ENCODE measurements at places on chromosomes 2 and 18.

DNA sequence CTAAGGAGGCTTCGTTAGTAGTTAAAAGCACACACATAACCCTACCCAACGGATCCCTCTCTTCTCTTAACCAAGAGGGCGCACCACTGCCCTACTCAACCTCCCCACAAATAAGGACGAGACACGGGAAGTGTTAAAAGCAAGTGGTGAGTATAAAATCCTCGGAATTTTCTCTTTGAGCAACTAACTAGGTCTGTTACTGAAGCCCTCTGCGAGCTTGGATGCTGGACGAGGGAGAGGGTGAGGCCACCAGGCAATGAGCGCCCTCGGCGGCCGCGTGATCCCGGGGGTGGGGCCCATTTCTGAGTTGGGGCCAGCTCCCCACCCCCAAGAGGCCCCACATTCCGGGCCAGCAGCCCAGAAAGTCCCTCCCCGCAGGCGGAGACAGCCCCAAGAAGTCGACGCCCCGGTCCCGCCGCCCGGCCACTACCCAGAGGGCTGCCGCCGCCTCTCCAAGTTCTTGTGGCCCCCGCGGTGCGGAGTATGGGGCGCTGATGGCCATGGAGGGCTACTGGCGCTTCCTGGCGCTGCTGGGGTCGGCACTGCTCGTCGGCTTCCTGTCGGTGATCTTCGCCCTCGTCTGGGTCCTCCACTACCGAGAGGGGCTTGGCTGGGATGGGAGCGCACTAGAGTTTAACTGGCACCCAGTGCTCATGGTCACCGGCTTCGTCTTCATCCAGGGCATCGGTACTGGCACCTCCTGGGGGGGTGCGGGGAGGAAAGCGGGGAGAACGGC lies at the start of gene CYBRD1:
Gene CYBRD1, plus strand, starts transcription at position 423 of the 736 bp plus-strand sequence. Its CDS starts 72 bp downstream, at position 495.
- DNase-seq = peak; percentile 85

- peak; percentile 84 for DNase-seq
Observed at GRCh38 chr2:215920244-215921100, 92.9 kb downstream of the MREG start.

DNA sequence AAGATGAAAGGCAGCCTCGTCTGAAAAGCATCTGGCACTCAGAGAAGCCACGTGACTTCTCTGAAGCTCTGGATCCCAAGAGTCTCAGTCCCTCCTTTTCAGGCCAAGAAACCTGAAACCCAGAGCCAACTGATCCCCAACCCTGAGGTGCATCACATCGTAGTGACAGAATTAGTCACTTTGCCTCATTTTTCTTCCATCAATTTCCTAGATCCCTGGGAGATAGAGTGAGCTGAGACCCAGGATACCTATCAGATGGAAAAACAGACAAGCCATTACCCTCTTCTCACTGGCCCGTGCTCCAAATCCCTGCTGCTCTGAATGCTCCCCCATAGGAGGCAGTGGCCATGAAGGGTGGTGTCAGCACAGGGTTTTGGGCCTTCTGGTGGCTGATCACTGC lies 113.1 kb downstream of the ALK start:
- DNase-seq = no peak

- no peak for DNase-seq
Observed at GRCh38 chr18:77170890-77171410, 38.4 kb upstream of the MBP start.

GRCh38 chr2:121155502-121156056 lies 129.4 kb downstream of the TFCP2L1 start:
- no peak for DNase-seq

- no peak for DNase-seq
Observed at GRCh38 chr2:169349535-169349934, 12.8 kb downstream of the LRP2 start.

GRCh38 chr2:218708086-218708485 lies 2.5 kb upstream of the TTLL4 start:
- peak; percentile 89 for DNase-seq

DNA sequence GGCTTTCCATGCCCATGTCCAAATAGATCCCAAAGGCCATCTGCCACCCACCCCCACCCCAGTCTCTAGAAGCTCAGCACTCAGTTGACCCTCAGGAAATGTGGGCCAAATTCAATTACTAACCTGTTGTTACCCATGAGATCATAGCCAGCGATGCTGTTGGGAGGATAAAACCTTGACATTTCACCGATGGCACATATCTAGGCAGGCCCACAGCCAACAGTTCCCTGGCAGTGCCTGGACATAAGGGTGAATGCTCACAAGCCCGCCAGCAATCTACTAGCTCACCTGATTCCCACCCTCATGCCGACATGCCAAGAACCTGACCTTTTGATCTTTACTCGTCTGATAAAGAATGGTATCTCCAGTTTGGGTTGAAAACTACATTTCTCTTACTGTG lies 11.8 kb upstream of the ACOXL start:
- no peak for DNase-seq

- no peak for DNase-seq
Observed at GRCh38 chr2:200040831-200041230, 85.4 kb downstream of the MAIP1 start.

- no peak for DNase-seq
Observed at GRCh38 chr18:47983055-47983454, 52.6 kb upstream of the SMAD2 start.

DNA sequence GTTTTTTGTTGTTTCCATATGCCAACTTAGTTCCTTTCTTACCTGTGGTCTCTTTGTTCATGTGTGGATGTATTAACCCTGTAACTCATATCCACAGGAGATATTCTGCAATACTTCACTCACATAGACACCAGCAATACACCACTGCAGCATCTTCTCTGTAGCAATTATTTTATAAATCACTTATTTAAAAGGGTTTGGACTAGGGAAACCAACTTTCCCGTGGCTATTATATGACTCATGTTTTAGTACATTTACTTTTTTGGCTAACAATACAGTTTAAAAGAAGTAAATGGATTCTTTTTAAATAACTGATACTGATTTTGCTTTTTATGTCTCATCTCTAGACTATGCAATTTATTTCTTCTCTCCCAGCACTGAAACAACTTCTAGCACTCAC lies 488.9 kb downstream of the MBD2 start:
- no peak for DNase-seq

GRCh38 chr2:128178650-128179460 lies 87.9 kb downstream of the UGGT1 start:
- peak; percentile 54 for DNase-seq

GRCh38 chr18:3584897-3585460 lies 135.0 kb downstream of the TGIF1 start:
- DNase-seq = no peak

DNA sequence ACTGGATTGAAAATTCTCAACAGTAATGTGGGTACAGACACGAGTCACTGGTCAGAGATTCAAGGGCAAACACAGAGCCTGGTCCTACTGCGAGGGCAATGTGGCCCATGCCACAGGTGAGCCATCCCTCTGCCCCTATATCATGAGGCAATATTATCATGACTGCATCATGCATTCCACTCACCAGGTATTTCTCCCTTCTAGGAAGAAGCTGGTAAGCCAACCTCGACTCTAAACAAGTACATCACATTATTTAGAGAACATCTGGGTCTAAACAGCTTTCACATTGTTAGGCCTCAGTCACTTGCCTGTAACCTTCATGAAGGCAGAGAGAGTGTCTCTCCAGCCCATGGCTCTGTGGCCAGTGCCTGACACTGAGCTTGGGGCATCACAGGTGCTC lies 14.6 kb upstream of the RPL31 start:
- no peak for DNase-seq

DNA sequence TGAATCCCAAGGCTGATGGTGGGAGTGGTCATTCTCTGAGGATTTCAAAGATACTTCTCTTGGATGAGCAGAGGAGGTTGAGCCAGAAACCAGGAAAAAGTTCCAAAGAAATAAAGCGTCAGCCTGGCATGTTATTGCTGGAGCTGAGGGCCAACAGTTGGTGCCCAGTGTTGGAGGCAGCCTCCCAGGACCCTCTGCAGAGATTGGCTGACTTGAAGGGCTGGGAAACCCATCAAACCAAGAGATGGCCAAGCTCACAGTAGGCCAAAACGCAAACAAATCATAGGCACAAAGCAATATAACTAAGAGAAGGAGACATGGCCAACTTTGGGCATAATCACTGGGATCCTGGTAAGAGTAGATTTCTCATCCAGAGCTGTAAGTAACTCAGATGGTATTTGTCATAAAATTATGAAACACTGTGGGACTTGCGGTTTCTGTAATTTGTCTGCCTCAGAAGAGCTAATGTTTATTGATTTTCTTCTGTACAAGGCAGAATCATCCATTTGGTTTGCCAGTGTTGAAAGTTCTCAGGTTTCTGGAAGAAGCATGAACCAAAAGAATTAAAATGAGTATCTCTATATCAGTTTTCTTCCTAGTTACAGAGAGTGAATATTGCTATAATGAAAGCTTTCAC lies 108.3 kb downstream of the ATL2 start:
- DNase-seq = no peak

- no peak for DNase-seq
Observed at GRCh38 chr2:8590938-8591337, 90.9 kb upstream of the ID2 start.

DNA sequence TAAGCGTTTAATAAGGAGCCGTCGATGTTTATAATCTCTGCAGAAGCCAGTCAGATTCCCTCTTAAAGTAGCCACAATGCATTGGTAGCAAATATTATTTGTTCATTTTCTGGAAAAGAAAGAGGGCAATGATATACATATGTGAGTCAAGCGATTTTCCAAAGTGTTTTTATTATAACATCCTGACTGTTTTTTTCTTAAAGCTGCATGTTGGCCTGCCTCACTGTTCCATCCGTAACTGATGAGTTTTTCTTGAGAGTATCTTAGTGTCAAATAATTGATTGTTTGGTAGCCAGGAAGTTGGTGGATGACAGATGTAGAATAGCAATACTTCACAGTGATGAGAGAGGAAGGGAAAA lies 3.7 kb downstream of the TSHZ1 start:
- no peak for DNase-seq

DNA sequence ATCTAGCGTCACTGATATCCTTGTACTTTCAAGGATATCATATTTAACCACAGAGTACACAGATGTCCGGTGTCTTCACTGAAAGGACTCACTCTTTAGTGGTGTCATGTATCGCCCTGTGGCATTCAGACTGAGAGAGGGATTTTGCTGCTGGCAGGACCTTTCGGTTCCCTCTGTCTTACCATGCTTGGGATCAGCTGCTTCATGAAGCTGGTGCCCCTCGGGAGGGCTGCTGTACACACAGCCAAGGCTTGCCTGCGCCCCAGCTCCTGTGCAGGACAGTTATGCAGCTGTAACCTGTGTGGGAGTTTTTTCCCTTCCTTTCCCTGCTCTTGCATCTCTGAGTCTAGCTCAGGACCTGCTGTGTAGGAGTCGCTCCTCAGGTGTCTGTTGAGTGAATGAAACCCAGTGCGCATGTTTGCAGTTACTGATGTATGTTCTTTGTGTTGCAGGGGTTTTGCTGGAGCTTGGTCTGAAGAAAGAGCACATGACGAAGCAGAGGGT lies 64.4 kb downstream of the GREB1 start:
- DNase-seq = no peak

GRCh38 chr2:41759880-41760279 lies 287.9 kb upstream of the PKDCC start:
- no peak for DNase-seq

- no peak for DNase-seq
Observed at GRCh38 chr2:237217995-237218616, 132.4 kb downstream of the COPS8 start.

DNA sequence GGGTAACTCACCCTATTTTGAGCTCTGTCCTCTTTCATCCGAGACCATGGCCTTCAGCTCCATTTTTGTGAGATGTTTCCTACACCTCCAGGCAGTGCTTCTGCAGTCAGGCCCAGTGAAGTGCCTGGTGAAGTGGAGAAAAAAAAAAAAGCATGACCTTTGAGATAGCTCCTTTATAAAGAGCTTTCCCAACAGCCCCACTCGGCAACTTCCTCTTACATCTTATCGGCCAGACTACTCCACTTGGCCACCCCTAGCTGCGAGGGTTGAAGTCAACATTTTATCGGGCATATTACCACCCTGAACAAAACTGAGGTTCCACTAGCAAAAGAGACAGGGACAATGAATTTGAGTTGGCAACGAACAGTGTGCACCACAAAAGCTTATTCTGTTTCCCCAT lies 124.8 kb upstream of the RNF152 start:
- DNase-seq = no peak

- no peak for DNase-seq
Observed at GRCh38 chr2:240377366-240377765, 58.1 kb upstream of the GPC1 start.

DNA sequence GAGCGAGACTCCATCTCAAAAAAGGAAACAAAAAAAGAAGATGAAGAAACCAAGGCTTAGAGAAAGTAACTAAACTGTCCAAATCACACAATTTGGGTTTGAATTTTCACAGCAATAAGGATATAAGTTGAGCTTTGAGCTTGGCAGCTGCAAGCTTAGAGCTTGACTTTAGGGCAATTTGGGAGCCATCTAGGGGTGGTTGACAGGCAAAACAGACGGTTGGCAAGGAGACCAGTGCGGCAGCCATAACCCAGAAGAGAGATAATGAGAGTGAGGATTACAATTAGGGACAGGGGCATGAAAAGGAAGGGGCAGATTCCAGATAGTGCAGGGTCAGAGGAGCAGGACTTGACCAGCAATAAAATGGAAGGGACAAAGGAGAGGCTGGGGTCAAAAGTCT lies 382.2 kb upstream of the HNRNPA3 start:
- DNase-seq = peak; percentile 53

GRCh38 chr18:23257686-23258565 lies 122.6 kb downstream of the CABLES1 start:
- DNase-seq = no peak

- peak; percentile 37 for DNase-seq
Observed at GRCh38 chr2:17912266-17912691, 33.8 kb downstream of the KCNS3 start.

- DNase-seq = no peak
Observed at GRCh38 chr2:204223046-204223445, 286.5 kb downstream of the ICOS start.

DNA sequence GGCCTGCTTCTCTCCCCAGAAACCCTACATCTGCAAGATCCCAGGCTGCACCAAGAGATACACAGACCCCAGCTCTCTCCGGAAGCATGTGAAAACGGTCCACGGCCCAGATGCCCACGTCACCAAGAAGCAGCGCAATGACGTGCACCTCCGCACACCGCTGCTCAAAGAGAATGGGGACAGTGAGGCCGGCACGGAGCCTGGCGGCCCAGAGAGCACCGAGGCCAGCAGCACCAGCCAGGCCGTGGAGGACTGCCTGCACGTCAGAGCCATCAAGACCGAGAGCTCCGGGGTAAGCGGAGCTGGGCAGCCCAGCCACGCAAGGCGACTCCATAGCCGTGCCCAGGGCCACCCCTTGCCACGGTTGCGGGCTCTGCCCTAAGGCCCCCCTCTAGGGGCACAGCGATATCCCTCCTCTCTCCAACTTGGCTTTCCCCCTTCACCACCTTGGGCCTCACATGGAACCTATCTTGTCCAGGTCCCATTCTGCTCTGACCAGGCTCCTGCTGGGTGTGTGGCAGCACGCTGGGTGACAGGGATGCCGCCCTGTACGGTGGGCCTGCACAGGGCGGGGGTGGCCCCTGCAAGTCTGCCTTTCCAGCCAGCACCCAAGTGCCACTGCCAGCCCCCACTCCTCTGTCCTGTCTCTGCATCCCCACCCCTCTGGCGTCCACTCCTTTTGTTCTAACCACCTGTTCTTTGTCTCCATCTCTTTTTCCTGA lies 248.9 kb downstream of the GLI2 start:
- no peak for DNase-seq

- peak; percentile 13 for DNase-seq
Observed at GRCh38 chr2:152505495-152505906, 170.5 kb downstream of the FMNL2 start.

Data from GM12865 (cell line).